ENCODE measurements at places on chromosomes 6 and 20.

- no peak for DNase-seq
Measured at GRCh38 chr6:7121700-7122241, 14.0 kb downstream of the RREB1 start.

DNA sequence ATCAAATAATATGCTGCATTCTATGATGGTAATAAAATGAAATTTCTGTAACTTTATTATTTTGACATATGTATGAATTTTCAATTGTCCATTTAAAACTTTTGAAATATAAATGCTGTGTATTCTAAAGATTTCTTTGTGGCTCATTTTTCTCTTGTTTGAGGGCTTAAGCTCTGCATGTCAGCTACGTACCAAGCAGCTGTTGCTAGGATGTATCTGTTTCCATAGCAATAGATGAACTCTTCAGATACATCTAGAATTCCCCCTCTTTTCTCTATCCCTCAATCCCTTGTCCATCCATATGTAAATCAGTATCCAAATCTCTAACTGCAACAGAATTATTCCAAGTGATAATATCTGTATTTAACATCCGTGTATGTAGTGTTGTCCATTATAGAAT is 76.5 kb upstream of the OPRM1 start:
- no peak for DNase-seq

DNA sequence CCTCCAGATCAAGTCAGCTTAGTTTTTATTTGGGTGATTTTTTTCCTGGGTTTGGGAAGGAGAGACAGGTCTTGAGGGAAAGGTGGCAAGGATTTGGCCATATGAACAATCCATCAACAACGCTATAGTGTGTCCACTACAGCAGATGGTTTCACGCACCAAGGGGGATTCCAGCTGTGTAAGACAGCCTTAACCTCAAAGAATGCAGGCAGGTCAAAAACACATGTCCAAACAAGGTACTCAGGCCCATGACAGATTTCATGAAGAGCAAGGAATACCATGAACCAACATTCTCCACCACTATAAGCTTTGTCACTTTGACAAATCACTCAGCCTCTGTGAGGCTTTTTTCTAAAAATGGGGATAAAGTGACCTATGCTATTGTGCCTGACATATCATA is 2.0 kb downstream of the AIF1 start:
- no peak for DNase-seq

GRCh38 chr20:15789079-15789478 is 784.2 kb downstream of the KIF16B start:
- no peak for DNase-seq

DNA sequence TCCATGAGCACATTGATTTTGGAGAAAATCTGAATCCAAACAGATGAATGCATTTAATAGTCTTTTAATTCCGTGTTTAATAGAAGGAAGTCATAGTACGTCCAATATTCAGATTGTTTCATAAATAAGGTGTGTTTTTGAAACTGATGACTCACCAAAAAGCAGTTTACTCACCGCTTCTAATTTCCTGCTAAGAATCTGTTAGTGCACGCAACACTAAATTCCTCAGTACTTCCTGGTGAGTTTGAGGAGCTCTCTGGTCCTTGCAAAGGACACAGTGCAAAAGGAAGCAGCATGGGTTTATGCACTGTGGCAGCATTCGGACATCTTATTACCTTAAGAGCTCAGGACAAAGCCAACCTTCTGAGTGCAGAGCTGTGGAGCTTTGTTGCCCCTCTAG is 2.3 kb upstream of the ADGRF1 start:
- DNase-seq: no peak

GRCh38 chr6:24740861-24741260 is 21.9 kb upstream of the C6orf62 start:
- DNase-seq: no peak

- DNase-seq: no peak
Measured at GRCh38 chr20:56488566-56488965, 20.1 kb downstream of the RTF2 start.

DNA sequence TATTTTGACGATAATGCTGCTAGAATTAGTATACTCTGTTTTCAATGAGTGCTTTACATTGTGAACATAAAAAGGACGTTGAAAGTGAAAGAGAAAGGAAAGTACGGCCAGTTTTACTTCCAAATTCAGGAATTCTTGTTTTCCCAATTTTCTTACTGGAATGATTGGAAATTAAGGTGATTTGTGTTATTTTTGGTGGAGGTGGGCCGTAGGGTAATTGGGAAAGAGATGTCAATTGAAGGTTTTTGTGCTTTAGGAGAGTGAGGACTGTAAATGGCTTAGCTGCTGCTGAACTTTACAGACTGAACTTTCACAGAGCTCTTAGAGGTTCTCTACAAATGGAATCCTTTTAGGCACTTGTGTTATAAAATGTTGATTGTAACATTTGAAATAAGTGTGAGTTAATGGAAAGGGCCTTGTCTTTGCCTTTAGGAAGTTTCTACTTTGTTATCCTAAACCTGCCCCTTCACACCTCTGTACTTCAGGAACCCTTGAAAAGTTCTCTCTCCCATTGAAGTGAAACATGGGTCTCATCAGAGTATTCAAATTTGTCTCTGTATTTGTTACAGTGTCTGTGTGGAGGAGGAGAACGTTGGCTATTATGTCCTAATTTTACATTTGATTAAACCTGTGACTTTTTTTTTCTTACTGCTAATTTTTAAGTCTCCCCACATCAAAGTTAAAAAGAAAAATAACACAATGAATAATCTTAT is 256.4 kb downstream of the ARID1B start:
- DNase-seq: no peak

- peak; percentile 75 for DNase-seq
Measured at GRCh38 chr20:51800060-51800871, 2.1 kb downstream of the SALL4 start.

GRCh38 chr20:48635791-48636267 is 192.0 kb downstream of the PREX1 start:
- DNase-seq: peak; percentile 87

DNA sequence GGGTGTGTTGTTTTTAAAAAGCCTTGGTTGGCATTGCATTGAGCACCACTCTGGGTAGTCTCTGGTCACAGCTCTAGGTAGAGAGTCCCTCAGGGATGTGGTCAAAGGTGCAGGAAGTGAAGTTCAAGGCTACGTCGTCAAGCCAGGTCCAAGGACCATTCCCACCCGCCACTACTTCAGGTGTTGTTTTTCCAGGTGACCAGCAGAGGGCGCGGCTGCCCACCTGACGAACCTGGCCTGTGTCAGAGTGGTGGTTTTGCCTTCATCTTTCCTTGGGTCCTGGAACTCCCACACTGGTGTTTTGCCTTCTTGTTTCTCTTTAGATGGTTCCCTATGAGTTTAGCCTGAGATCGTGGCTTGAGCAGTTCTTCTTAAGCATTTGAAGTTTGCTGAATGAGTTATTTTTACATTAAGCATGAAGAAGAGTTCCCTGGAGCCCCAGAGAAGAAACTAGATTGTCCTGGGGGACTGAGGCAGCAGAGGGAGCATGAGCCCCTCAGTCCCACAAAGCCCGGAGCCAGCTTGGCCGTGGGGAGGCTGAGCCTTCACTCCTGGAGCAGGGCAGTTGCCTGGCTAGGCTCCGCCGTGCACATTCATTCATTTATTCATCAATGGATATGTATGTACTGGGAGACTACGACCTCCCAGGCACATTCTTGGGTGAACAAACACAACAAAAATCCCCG is 5.6 kb upstream of the PHACTR3 start:
- peak; percentile 57 for DNase-seq

GRCh38 chr20:38854654-38855066 is 49.2 kb downstream of the PPP1R16B start:
- DNase-seq: no peak

- DNase-seq: peak; percentile 76
Measured at GRCh38 chr6:151493804-151494234, at the start of gene CCDC170. TSS of gene CCDC170 (plus strand) at chr6:151494017. CDS start at chr6:151494129, 112 bp downstream.

- no peak for DNase-seq
Measured at GRCh38 chr6:20135677-20136268, 76.5 kb downstream of the MBOAT1 start.

- DNase-seq: no peak
Measured at GRCh38 chr20:20395903-20396568, 28.1 kb downstream of the INSM1 start.

DNA sequence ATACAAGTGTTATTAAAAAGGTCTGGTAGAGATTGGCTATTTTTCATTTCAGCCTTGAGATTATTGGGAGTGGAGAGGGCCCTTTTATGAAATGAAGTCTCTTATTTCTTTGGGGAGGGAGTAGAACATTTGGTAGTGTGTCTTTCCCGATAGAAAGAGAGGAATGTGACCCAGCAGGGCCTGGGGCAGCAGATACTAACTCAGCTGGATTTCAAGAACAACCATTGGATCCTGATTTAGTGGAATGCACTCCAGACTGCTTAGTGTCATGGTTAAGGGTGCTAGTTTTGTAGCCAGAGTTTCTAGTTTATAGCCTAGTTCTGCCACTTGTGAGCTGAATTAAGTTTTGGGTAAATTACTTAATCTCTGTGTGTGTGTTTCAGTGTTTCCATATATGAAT is 18.4 kb upstream of the FLRT3 start:
- no peak for DNase-seq

GRCh38 chr20:38152175-38152620 is 12.9 kb downstream of the TGM2 start:
- peak; percentile 53 for DNase-seq

- no peak for DNase-seq
Measured at GRCh38 chr6:13305791-13306190, 22.5 kb downstream of the TBC1D7 start.

DNA sequence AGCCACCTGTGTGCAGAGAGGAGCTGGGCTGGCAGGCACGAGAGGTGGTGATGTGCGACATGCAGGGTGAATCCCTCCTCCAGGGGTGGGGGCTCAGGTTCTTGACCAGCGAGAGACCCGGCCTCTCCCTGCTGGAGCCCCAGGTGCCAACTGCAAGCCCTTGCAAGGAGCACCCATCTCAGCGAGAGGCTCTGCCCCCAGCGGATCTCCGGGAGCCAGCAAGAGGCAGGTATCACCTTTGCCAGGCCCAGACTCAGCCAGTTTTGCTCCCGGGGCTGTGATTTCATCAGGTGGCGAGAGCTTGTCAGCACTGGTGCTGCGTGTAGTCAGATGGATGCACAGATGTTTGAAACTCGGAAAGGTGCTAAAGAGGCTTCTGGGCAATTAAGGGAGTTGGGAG is 87.7 kb downstream of the TFAP2C start:
- no peak for DNase-seq

DNA sequence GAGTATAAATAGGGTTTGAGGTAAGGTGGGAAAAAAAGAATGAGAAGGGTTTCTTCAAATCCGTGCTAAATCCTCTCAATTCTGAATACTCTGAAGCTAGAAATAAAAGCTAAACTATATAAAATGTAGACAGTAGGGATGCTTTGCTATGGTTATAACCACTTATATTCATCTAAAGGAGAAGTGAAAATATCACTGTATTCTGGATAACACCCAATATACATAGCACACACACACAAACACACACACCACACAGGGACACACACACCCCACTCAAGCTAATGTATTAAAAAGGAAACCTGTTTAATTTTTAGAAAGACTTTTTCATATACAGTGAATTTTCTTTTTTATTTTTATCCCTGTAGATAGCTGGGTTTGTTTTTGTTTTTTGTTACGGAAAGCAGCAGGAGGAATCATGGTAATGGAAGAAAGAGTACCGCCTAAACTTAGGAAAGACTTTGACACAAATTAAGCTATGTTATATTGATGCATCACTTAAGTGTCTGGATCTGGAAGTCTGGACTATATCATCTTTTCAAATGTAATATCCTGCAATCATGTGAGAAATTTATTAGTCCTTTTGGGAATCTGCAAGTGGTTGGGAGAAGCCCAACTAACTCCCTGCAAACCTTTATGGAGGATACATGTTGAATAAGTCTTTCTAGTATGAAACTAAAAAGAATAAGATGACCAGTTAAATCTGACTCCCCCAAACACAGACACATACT is 68.4 kb upstream of the FABP7 start:
- no peak for DNase-seq

- no peak for DNase-seq
Measured at GRCh38 chr6:139778106-139778505, 403.7 kb upstream of the CITED2 start.

- DNase-seq: no peak
Measured at GRCh38 chr20:62220666-62221568, 839 bp upstream of the HRH3 start.

- DNase-seq: no peak
Measured at GRCh38 chr20:47058236-47058635, 163.6 kb downstream of the EYA2 start.

DNA sequence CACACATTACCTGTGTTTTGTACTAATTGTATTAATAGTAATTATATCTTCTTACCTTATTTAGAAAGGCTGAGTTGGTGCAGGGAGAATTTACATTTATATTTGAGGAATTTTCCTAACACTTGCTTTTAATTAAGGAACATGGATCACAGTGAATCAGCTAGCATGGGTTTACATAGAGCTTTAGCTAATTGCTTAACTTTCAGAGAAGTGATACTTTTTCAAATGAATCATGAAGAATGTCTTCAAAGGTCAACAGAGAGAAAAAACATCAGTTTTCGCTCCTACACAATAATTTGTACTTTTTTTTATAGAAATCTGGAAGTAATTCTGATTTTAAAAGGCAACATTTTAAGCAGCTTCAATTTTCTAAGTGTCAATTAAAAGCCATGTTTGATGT is 195.0 kb upstream of the HEY2 start:
- DNase-seq: no peak

DNA sequence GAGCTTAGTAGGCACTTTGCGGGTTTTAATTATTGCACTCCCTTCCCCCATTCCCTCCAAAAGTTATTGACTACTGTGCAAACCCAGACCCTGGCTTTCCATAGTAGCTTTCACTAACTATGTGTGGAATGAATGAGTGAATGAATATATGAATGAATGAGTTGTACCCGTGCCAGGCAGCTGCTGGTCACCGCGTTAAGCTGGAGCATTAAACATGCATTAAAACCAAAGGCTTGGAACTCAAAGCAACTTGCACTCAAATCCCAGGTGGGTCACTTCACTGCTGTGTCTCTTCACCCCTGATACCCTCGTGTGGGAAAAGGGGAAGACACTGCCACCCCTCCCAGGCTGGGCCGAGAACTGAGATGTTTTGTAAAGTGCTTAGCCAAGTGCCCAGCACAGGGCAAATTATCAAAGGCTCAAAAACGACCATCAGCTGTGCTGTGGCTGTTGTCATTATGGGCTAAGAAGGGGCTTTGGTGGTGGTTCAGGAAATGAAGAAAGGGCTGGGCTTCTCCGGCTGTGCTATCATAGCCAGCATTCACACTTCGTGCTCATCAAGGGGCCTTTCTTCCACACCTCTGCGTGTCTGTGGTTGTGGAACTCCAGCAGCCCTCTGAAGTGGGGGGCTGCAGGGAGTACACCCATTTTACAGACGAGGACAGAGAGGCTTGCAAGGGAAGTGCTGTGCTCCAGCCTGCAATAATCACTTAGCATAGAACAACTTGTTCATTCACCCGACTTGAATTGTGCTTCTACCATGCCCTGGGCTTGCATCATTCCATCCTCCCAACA is 60.2 kb upstream of the STX16 start:
- DNase-seq: no peak

GRCh38 chr20:25398376-25399036 is 7.9 kb upstream of the ABHD12 start:
- DNase-seq: no peak

GRCh38 chr20:40997116-40997515 is 31.5 kb upstream of the TOP1 start:
- DNase-seq: no peak

Data from AG08396 (cell line).